Activated CD8-positive, alpha-beta memory T cell treated with anti-CD3 and anti-CD28 coated beads for 48 hours (primary cell): ENCODE measurements at places on chromosomes 1 and 21.

- DNase-seq, result peak; percentile 48
Measured at GRCh38 chr21:42593007-42593814, 60.2 kb upstream of the PDE9A start.

DNA sequence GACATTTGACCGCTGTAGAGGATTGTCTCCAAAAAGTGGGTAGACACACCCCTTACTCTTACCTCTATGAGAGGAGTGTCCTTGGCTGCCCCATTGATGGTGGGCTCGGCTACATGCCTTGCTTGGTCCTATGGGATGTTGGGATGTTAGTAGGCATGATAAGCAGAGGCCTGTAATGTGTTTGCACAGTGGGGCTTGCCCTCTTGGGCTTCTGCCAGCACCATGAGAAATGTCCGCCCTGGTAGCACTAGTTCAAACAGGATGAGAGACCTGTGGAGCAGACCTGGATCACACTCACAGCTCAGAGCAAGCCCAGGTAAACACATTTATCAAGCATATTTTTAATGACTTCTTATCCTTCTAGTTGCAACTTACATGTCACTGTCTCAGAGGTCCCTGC, 54.2 kb downstream of the SH3GLB1 start:
- no peak for DNase-seq

DNA sequence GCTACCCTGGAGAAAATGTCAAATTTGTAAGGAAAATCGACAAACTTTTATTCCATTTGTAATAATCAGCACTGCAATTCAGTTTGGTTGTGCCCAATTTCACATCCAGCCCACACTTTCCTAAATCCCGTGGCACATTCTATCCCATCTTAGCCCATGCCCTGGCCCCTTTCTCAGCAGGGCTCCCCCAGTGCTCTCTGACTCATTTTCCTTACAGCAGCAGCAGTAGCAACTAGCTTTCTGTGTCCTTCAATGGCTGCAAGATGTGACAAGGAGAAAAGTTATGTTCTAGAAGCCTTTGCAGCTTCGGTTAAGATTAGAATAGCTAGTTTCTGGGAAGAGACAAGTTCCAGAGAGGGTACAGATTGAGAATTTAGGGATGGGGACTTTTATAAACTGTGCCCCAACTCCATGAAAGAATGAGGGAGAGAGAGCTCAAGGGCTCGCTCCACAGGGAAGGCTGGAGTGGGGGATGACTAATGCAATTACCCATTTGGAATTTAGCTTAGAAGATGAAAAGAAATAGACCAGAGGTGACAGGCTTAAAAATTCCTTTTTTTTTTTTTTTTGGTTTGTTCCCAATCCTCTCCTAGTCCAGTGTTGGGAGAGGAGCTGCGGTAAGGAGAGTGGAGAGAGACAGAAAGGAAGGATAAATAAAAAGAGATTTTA, 47.0 kb upstream of the POU2F1 start:
- DNase-seq, result no peak

DNA sequence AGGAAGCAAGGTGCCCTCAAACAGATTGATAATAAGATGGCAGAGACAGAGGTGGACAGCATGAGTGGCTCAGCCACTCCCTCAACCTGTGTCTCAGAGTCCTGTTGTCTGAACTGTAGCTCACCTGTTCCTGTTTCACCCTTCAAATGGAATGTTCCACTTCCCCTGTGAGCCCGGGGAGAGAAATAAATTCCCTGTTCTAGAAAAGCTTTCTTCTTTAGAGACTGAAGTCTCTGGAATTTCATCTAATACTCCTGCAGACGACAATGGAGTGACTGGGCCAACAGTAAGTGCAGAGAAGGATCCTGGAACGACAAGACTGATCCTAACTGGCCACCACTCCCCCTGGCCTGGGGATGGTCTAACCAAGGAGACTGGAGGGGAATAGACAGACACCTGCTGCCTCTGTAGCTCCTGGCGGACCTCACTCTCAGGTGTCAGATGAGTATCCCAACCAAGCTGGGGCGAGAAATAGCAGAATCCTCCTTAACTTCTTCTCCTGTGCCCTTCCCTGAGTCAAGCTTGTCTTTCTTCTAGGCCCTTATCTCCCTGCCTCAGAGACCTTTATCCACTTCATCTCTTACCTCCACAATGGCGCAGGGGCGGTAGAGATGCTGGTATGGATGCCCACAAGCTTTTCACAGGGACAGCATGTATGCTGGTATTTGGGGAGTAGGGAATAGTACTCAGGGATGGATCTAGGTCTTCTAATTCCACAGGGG, 45.4 kb downstream of the PLEKHA6 start:
- DNase-seq, result no peak

DNA sequence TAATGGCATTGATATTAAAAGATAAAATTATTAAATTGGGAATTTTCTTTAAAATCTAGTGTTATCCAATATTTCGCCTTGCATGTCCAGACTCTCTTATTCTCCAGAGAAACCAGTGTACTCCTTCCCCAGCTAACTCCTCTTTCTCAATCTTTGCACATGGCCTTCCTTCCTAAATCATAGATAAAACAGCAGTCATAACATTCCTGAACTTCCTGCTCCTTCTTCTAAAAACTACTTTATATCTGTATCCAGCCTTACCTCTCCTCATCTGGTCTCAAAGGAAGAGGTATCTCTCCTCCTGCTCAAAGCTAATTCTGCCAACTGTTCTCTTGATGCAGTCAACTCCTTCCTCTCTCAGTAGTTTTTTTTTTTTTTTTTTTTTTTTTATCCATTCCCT, 39.5 kb upstream of the NEK7 start:
- no peak for DNase-seq

DNA sequence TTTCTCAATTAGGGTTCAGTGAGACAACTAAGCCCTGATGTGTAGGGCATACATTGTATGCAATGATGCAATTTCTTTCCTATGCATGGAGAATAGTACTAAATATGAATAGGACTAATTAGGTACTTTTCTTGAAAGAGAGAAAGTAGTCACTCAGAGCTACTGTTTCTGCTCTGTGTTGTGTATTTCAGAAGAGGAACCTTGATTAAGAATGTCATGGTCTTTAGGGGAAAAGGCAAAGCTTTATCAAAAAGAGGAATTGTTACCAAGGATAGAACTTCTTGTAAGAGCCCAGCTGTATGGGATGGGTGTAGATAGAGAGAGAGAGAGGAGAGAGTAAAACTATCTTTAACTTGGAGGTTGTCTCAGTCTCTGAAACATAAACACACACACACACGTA, 49.1 kb downstream of the HLX start:
- DNase-seq, result no peak

GRCh38 chr1:232293361-232293760, 336.6 kb downstream of the SIPA1L2 start:
- DNase-seq, result no peak

DNA sequence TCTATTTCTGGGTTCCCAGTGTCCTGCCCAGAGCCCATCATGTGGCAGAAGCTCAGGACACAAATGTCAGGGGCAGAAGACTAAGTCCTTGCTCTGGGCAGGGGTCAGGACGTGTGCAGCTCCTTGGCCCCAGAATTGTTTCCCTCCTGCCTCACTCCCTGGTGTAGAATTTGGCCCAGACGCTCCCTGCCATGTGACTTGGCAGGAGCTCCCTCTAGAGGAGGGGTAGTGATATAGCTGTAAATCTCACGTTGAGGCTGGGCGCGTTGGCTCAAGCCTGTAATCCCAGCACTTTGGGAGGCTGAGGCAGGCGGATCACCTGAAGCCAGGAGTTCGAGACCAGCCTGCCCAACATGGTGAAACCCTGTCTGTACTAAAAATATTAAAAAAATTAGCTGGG, 91.2 kb downstream of the UBIAD1 start:
- no peak for DNase-seq

GRCh38 chr1:222979561-222979960, 163.5 kb downstream of the TLR5 start:
- DNase-seq, result no peak

GRCh38 chr1:34143975-34144374, 21.1 kb downstream of the CSMD2 start:
- no peak for DNase-seq

- no peak for DNase-seq
Measured at GRCh38 chr1:25645637-25646400, 29.2 kb downstream of the MAN1C1 start.

GRCh38 chr21:16285605-16286126, 555.9 kb downstream of the USP25 start:
- no peak for DNase-seq
